MV-4-11 (cell line): ENCODE measurements at places on chromosomes 6 and 20.

DNA sequence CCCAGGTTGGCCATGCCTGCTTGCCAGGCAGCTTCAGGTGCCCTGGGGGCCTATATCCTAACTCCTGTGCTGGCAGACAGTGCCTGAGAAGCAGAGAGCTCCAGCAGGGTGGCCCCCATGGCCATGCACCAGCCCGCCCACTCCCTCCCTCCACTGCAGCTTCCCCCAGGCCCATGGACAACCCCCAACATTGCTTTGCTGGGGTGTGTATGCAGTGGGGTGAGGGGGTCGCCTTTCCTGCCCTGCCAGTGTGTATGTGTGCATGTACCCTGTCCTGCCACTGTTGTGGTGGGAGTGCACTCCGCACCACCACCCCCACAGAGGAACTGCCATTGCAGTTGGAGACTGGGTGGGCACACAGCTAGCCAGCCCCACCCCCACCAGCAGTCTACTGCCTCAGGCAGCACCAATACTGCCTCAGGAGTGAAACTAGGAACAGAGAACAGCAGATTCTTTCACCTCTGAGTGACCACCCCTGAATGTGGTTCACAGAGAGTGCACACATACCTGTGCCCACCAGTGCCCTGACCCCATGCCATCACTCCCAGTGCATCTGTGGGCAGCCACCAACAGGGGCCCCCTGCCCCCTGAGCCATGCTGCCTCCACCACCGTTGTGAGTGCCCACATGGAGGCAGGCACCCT, 151.1 kb downstream of the LRRC1 start:
- DNase-seq: no peak

GRCh38 chr20:25339608-25340007, 51.0 kb downstream of the ABHD12 start:
- DNase-seq: no peak

GRCh38 chr6:117444600-117444999, 18.9 kb upstream of the ROS1 start:
- DNase-seq: no peak

GRCh38 chr6:81613606-81614005, 138.9 kb downstream of the TENT5A start:
- peak; percentile 4 for DNase-seq

DNA sequence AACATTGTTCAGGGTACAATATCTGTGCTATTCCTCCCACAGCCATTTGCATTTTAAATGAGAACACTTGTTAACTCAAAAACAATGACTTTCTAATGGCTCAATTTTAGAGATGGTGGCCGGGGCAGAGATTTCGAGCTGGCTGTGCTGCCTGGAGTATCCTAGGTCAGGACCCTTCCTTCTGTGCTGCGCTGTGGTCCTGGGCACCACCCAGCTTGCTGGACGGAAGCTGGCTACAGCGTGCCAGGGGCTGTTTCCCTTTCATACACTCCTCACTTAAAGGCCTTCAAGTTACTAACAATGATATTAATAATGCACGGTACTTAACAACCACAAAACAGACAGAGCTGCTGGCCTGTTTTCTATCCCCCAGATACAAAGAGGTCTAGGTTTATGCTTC, 194.4 kb upstream of the CST7 start:
- no peak for DNase-seq

- DNase-seq: no peak
Observed at GRCh38 chr6:29925727-29926412, 16.5 kb upstream of the HLA-A start.

- peak; percentile 45 for DNase-seq
Observed at GRCh38 chr6:87066449-87067333, 28.2 kb downstream of the CGA start.

GRCh38 chr6:10416863-10417641, 2.2 kb upstream of the TFAP2A start:
- no peak for DNase-seq

- no peak for DNase-seq
Observed at GRCh38 chr20:63748070-63748933, 8.7 kb downstream of the SLC2A4RG start.

DNA sequence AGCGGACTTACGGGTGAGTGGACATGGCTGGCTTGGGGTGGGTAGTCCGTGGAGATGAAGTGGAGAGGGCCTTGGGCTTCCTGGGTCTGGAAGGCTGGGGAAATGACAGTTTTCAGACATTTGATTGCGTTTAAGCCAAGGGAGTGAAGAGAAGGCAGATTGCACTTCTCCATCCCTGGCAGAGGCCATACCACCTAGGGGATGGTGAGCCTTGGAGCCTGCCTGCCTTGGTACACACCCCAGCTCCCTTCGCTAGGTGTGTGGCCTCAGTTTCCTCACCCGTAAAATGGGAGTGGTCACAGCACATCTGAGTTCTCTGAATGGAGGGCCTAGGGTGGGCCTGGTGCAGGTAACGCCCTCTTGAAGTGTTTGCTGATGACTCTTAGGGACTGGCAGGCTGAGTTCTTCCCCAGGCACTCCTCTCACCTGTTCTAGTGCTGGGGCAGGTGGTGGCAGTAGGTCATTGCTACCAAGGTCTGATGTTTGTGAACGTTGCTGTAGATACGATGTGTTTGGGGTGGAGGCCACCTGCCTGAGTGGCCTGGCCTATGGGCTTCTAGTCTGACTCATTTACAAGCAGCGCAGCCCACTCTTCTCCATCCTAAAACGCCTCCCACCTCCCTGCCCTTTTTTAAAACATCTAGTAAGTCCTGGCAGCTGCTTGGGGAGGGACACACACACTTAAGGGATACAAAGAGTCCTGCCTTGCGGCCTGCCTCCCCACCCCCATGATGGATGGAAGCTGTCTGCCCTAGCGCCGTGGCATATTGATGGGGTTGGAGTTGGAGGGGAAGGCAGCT, 2.3 kb downstream of the RBM38 start:
- DNase-seq: no peak

DNA sequence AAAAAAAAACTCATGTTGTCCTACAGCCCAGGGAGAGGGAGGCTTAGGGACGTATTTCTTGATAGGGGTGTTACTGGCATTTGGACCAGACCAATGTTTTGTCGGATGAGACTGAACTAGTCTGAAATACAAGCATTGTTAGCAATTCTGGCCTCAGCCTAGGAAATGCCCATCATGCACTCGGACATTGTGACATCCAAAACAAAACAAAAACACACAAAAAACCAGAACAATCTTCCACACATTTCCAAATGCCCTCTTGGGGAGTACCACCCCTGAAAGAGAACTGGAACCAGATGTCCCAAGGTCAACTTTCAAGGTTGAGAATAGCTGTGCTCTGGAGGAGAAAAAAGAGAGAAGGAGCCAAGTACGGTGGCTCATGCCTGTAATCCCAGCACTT, 299.1 kb upstream of the JARID2 start:
- peak; percentile 24 for DNase-seq

DNA sequence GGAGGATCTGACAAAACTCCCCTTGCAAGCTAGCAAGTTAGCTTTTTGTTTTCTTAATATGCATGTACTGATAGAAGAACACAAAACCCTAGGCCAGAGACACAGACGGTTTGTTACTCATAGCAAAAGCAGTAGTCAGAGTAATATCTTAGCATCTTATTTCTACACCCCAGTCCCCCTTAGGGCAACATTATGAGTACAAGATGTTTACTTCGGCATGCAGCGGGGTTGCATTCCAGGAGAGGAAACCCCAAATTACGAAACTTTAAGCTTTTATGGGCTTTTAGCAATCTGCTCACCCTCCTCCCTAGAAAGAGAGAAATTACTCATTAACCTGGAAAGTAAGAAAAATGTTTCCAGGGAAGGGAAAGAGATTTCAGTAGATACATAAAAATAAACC, 1286.9 kb downstream of the EPHA7 start:
- DNase-seq: peak; percentile 73

DNA sequence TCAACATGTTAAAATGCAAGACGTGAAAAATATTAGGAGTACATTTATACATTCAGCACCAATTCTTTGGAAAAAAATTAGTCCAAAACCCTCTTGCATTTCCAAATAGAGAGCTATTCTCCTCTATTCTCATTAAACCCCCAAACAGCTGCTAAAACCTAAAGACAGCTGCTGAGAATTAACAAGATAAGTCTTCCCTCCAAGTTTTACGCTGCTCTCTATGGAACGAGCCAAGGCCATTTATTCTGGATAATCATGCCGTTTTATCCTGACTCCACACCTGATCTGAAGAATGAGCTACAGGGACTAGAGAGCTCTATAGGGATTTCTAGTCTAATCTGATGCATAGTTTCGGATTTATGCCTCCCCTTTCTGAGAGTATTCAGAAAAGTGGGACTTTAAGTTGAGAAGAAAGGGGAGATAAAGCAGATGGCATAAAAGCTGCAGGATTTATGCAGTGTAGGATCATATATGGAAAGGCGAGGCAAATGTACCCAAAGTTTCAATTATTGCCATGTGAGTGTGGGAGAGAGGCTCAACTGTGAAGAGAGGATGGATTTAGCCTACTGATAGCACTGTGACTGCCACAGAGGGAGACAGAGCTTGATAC, 64.7 kb upstream of the HS3ST5 start:
- no peak for DNase-seq

DNA sequence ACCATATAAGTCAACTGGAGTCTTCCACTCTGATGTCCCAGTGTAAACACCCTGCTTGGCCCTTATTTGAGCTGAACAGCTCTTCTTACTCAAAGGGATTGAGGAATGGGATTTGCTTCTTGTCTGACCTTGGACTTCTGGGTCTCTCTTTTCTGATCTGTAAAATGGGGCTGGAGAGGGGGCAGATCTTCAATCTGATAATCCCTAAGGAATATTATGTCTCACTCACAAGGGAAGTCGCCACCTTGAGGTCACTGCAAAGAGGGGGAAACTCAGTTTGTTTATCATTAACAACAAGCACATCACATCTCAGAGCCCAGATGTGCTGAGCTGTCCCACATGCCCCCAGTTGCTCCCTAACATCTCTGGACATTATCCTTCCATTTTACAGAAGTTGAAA, 15.1 kb downstream of the KCNS1 start:
- DNase-seq: no peak

- DNase-seq: no peak
Observed at GRCh38 chr20:33450867-33451266, 7.3 kb upstream of the SNTA1 start.

DNA sequence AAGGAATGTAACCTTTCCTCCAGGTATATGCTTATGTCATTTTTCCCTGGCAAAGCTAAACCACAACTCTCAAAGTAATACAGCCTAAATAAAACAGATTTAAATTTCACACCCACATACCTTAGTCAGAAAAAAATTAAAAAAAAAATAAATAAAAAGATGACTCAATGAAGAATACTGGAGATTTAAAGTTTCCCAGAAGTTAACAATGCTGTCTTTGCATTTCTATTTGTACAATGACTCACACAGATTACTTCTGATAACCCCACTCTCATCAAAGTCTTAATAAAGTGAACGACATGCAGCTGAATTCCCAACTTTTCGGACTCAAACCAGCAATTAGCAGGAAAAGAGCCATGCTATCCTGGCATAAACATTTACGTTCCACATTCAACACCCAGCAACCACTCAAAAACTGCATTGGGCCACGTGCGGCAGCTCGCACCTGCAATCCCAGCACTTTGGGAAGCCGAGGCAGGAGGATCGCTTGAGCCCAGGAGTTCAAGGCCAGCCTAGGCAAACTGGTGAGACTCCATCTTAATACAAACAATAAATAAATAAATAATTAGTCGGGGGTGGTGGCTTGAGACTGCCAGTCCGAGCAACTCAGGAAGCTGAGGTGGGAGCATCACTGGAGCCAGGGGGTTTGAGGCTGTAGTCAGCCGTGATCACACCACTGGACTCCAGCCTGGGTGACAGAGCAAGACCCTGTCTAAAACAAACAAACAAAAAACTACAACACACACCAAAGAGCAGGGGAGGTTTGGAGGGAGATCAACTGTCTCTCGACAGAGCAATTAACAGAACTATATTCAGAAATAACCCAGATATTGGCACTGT, 130.5 kb downstream of the WDR27 start:
- no peak for DNase-seq

GRCh38 chr6:139161817-139162284, 27.0 kb downstream of the HECA start:
- peak; percentile 94 for DNase-seq

DNA sequence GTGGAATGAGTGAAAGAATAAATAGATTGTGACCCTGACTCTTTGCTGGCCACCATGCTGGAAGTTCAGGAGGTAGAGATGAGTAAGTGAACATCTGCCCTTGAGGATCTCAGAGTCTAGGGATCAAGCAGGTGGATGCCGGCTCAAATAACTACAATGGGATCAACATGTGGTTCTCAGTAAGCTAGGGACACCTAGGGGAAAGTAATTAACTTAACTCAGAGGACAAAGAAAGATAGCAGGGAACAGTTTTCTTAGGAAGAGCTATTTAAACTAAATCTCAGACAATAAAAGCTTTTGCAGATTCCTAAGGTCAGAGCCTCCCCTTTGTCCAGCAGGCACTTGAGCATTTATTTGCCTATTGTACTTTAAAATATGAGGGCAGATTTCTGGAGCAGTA, 29.1 kb downstream of the SLC13A3 start:
- DNase-seq: no peak

DNA sequence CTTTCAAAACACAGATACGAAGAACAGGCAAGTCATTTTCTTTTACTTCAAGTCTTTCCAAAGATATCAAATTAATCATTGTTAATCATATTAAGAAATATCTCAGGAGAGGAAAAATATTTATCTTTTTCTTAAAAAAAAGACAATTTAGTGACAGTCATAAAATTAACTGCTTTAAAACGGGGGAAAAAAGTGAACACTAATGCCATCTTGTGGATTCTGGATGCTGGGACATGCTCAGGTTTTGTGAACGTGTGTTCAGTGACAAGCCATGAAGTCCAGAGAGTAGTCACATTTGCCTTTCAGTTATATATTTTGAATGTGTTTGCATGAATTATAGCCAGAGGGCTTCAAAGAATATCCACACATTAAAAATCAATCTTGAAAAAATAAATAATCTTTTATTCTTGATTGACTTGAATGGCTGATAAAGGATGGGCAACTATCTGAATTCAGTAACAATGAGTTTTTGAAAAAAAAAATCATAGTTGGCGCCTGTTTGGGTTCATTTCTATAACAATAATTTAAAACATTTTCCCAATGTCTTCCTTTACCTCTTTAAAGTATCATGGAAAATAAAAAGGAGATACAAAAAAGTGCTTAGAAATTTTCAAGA, 74.7 kb upstream of the NOX3 start:
- peak; percentile 42 for DNase-seq

DNA sequence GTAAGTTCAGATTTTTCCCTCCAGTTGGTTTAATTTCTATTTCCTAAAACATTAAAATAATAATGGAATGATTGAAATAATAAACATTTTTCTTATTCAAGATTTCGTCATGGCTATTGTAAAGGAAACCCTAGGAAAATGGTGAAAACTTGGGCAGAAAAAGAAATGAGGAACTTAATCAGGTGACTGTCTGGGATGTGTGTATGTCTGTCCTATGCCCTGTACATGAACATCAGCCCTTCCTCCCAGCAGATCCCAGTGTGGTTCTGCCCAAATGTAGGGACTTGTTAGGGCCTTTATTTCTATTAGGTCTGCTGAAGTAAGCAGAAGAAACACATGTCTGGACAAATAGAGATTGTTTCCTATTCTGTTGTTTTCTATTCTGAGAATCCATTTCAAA, 13.1 kb downstream of the RIOK1 start:
- DNase-seq: no peak
